ENCODE measurements at places on chromosomes 4 and X.

GRCh38 chrX:5117816-5118215 is 1110.9 kb downstream of the NLGN4X start:
- no peak for DNase-seq

DNA sequence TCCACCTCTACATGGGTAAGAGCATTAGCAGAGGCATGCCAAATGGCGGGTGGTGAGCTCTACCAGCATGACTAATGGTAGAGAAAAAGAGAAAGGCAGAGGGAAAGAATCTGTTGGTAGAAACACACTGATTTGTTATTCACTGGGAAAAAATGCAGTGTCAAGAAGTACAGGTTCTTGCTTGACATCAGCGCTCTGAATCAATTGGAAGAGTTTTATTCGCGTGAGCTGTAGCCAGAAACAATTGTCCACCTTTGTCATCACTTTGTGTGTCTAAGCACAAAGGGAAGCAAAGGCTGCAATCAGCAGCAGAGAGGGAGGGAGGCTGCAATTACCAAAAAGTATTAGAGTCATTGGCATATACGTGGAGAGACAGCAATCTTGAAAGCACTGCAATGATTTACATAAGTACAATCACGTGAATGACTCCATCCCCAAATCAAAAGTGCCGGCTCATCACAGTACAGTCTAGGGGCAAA is 67.7 kb upstream of the HS3ST1 start:
- no peak for DNase-seq

GRCh38 chr4:170589597-170590191 is 499.9 kb upstream of the AADAT start:
- no peak for DNase-seq

- DNase-seq, result no peak
These were observed 111.0 kb downstream of the DHX15 start for GRCh38 chr4:24473309-24473721.

DNA sequence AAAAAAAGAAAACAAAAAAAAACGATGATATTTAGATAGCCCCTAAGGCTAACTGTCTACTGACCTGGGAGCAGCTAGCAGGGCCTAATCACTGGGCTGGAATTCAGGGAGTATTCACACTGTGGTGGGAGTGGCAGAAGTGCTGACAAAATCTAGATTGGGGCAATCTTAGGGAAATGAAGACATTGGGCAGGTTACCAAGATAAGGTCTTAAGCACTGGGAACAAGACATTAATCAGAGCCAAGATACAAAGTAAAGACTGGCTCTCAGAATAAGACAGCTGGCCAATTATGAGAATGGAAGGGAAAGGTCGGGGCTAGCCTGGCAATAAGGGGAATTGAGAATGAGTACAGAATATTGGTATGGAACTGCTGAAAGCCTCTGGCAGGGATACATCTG is 100.2 kb upstream of the GRIA3 start:
- DNase-seq, result peak; percentile 13

GRCh38 chr4:13627178-13627605 is 333 bp downstream of the BOD1L1 start:
- no peak for DNase-seq

GRCh38 chr4:162977788-162978187 is 188.9 kb downstream of the NAF1 start:
- DNase-seq, result no peak

DNA sequence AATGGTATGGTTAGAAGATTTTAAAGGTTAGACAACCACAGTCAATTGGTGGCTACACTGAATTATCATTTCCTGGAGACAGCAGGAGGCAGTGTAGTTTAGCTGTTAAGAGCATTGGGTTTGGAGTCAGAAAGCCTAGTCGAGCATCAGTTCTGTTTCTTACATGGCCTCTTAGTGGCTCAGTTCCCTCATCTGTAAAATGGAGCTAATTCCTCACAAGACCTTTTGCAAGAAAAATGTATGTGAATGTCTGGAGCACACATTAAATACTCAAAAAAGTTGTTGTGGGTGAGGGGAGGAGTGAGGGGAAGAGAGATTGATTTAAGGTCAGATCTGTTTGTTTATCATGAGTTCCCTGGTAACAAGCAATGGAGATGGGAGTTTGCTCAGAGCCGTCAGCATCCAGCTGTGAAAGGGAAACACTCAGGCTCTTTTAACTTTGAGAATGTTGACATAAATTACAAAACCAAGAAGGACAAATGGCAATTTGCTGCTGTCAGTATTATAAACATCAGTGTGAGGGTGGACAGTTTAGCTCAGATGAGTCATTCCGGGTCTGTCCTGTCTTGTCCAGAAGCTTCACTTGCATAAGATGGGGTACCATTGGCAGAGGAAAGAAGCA is 98.2 kb upstream of the PGRMC2 start:
- DNase-seq, result no peak

- no peak for DNase-seq
These were observed 86.9 kb downstream of the EVC start for GRCh38 chr4:5797866-5798265.

DNA sequence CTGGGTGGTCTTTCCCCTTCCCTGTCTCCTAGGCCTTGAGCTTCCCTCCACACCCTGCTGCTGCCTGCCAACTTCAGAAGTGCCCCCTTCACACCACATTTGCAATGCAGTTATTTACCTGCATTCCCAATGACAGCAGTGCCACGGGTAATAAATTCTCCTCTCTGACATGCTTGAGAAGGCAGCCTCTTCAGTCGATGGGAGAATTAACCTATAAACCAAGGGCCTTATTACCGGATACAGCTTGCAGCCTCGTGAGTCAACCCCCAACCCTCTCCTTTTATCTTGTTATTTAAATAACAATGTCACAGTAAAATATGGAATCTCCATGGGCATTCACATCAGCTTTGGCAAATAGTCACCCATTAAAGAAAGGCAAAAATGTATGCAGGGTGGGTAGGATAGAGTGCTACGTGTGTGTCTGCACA is 34.7 kb upstream of the LGI2 start:
- DNase-seq, result no peak

DNA sequence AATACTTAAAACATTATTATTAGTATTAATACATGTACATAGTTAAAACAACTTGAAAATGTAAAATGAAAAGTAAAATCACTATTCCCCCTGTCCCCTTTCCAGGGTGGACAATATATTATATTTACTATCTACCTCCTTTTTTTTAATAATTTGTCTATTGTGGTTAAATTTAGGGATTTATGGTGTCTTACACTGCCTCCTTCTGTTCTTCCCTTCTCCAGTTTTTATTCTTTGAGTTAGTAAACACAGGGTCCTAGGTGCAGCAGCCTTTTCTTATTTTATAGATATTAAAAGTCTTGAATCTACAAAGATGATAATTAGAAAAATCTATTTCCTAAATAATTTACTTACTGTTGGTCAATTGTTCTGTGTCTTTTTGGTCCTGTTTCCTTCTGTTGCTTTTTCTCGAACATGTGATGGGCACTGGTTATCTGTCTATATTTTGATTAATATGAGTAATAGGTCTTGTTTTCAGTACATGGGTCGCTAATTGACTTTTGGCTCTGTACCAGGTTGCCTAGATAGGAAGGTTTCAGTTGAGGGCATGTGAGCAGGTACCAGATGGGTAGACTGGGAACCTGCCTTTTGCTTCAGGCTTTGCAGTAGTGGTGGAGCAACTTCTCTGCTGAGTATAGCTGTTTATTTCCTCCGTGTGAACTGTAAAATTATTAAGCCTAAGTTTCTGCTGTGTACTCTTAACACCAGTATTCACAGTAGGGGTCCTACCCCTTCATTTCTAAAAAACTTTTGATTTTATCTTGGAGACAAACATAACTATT is 1.1 kb downstream of the NUDT9 start:
- DNase-seq, result no peak

- no peak for DNase-seq
These were observed 21.6 kb downstream of the PIGG start for GRCh38 chr4:520683-521023.

- no peak for DNase-seq
These were observed 34.2 kb downstream of the ARHGEF9 start for GRCh38 chrX:63750811-63751210.

DNA sequence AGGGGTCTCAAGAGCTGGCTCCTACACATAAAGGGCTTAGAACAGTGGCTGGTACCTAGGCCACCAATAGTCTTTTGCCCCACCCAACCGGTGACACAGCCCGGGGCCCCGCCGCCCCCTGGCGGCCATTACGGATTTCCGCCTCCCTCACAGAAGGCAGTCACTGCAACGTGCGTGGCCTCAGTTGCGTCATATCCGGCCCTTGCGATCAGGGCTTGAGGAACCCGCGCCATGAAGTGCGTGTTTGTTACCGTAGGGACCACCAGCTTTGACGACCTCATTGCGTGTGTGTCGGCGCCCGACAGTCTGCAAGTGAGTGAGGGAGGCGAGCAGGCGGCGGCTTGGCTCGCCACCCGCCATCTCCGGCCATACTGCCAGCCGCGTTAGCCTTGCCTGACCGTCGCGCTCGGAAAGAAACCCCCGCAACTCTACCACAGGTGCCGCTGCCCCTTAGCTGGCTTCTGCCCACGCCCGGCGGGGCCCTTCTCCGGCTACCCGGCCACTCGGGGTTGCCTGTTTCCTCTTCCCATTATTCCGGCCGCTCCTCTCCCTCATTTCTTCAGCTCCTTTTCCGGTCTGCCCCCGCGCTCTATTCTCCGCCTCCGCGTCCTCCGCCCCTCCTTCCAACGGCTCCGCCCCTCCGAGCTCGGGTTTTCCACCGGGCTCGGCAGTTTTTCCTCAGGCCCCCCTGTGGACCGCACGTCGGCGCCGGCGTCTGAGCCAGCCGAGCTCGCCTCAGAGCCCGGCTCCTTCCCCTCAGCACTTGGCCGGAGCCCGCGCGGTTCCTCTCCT is at the start of gene ALG13:
Gene ALG13, plus strand, starts transcription at position 183 of the 792 bp plus-strand sequence. Its CDS starts 49 bp downstream, at position 232.
- DNase-seq, result peak; percentile 67

DNA sequence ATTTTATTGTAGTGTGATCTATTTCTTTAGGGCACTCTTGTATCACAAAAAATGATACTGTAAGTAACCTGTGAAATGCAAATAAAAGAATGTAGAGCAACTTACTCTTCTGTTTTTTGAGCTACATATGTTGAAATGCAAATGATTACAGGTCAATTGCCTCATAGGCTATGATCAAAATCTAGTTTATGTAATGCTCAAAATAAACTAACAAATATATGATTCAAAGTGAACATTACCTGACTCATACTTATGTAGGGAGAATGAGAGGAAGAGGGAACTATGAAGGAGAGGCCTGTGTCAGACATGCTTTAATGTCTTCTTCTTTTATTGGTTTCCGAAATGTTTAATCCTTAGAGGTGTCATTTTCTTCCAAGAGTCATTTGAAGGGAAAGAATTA is 5.0 kb upstream of the RPS6KA3 start:
- DNase-seq, result no peak

GRCh38 chrX:23434356-23434884 is 99.8 kb downstream of the PTCHD1 start:
- DNase-seq, result no peak

DNA sequence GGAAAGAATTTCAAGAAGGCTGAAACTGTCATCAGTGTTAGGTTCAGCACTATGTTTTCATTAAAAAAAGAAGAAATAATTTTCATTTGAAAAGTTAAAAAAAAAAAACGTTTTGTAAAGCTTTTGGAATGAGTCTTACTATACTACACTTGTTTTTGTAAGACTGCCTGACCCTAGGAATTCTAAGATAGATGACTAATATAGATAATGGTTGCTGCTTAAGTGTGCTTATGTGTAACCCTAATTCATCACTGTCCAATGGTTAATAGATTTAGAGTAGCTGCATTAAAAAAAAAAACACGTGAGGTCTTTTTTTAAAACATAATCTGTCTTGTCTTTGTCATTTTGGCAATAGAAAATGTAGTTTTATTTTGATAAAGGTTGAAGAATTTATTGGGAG is 323.2 kb downstream of the IL1RAPL1 start:
- no peak for DNase-seq

GRCh38 chrX:7071390-7071789 is 76.1 kb upstream of the STS start:
- DNase-seq, result no peak

DNA sequence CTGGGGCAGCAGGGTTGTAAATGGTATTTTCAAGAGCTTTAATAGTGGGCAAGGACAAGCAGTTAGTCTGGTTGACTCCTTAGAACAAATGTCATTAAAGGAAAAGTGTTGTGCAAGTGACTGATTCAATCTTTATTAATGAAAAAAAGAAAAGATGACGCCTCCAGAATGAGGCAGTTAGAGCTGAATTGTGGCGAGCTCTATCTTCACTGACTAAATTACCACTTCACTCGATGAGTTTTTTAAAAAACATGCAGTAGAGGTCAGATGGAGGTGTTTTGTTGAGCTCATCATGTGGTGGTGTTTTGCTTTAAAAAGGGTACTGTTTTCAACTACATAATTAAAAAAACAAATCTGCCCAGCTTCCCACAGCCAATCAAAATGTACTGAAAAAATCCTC is 28.1 kb upstream of the TENM3 start:
- no peak for DNase-seq

DNA sequence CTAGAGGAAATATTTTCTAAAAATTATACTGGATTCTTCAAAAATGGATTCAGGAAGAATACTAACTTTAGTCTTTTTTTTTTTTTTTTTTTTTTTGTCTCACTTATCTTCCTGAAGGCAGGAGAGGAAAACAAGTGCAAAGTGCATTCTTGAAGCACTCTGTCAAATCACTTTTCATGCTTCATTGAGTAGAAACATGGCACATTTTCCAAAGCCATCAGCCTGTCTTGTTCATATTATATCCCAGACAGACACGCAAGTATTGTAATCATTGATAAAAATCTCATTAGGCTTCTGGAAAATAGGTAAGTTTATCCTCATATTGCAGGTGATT is 1.2 kb downstream of the BBS12 start:
- no peak for DNase-seq

DNA sequence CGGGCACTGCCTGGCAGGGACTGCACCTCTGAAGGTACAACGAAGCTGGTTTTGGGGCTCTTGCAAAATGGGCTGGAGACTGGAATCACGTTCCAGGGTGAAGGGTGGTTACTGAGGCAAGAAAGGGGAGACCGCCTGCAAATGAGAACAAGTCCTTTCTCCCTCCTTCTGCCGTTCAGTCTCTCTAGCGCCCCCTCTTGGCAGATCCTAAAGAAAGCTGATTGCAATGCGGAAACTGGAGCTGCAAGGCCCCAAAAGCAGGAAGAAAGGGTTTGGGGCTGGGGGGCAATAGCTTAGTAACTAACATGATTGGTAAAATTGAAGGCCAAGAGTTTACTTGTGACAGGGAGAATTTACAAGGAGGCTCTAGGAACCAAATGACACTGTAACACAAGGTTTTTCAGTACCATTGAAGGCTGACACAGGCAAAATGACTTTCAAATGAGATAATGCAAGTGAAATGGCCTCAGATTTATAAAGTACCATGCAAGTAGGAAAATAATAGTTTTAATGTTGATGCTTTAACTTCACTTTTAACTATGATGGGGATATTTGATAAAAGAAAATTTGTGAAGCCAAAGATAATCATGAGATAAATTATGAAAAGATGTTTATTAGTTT is 222.7 kb upstream of the HAND2 start:
- no peak for DNase-seq

DNA sequence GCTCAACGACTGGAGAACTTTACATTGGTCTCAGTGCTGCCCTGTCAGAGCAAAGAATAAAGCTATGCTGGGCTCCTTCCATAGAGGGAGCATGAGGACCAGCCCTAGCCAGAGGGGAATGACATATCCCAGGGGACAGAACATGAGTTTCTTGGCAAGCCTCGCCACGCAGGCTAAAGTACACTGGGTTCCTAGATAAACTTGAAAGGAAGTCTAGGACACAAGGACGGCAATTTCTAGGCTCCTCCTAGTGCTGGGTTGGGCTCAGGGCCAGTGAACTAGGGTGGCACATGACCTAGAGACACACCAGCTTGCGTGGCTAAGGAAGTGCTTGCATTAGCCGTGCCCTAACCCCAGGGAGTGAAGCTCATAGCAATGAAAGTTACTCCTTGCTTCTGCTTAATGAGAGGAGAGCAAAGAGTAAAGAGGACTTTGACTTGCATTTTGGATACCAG is 141.0 kb downstream of the MAB21L2 start:
- DNase-seq, result no peak

- no peak for DNase-seq
These were observed 2.9 kb downstream of the FGB start for GRCh38 chr4:154565704-154566103.
